Activated CD4-positive, alpha-beta T cell treated with anti-CD3 and anti-CD28 coated beads, Interleukin-2, amount 50 U/mL, for 24 hours (primary cell): ENCODE measurements at places on chromosomes 16 and 17.

DNA sequence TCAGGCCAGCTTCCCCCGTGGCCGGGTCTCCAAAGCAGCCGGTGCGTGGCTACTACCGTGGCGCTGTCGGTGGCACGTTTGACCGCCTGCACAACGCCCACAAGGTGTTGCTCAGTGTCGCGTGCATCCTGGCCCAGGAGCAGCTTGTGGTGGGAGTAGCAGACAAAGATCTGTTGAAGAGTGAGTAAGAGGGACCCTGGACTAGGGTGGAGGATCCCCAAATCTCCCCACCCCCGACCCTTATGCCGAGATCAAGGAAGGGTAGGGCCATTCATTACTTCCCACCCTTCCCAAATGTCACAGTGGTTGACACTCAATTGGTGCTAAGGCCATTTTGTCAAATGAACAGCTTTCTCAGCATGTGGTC, 1.2 kb downstream of the COASY start:
- DNase-seq, result no peak

DNA sequence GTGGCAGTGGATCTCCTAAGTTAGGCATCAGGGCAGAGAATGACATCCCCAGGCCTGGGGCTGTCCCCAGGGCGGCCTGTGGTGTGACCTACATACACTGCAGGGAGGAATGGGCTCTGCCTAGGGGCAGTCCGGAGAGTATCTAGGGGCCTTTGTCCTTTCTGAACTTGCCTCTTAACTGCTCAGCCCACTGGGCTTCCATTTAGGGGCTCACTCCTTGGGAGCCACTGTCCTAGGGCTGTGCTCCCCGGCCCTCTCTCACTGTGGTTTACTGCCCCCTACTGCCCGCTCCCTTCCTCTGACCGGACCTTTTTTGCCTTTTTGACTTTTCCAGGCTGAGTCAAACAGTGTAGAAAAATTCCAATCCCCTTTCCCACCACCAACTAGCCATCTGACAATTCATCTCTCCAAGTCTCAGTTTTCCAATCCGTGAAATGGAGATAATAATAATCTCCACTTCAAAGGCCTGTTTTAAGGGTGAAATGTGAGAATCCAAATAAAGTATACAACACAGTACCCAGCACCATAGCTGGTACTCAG, 66.8 kb downstream of the DNAH3 start:
- peak; percentile 20 for DNase-seq

GRCh38 chr16:87976665-87977064, 25.4 kb downstream of the BANP start:
- no peak for DNase-seq

DNA sequence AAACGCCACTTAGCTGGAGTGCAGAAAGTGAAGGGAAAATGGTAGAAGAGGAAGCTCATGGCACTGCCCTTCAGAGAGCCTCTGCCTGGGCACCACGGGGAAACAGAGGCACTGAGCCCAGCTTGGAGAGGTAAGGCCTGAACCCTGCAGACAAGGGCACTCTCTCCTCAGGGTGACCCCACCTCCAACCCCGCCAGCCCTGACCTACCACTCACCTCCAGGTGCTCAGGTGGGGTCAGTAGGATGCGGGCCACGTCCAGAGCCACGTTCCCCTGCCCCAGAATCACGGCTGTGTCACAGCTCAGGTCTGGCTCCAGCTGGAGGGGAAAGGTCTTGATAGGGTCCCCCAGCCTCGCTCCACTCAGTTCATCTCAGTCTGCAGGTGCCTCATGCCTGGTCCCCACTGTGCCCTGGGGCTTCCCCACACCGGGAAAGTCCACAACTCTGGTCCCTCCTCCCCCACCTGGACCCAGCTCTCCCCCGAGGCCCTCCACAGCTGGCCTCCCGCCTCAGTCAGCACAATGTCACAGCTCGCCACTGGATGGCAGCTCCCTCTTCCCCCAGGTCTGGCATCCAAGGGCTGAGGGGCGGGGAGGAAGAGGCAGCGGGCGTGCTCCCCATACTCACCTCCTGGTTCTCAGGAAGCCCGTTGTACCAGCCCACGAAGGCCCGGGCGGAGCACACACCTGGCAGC, 6.0 kb upstream of the GRIN2C start:
- DNase-seq, result no peak

DNA sequence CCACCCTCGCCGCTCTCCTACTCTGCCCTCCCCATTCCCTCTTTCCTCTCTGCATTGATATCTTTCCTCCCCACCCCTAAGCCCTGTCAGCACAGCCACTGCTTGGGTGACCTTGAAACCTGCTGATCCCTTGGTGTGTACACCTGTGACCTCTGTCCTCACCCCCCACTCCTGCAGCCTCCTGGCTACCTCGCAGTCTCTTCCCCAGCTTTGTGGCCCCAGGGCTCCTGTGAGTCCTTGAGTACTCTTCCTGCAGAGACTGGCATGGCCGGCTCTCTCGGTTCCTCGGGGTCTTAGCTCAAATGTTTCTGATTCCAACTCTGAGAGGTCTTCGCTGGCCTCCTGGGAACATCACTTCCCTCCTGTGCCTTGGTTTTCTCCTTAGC, 31.7 kb downstream of the ADCY7 start:
- DNase-seq, result no peak

DNA sequence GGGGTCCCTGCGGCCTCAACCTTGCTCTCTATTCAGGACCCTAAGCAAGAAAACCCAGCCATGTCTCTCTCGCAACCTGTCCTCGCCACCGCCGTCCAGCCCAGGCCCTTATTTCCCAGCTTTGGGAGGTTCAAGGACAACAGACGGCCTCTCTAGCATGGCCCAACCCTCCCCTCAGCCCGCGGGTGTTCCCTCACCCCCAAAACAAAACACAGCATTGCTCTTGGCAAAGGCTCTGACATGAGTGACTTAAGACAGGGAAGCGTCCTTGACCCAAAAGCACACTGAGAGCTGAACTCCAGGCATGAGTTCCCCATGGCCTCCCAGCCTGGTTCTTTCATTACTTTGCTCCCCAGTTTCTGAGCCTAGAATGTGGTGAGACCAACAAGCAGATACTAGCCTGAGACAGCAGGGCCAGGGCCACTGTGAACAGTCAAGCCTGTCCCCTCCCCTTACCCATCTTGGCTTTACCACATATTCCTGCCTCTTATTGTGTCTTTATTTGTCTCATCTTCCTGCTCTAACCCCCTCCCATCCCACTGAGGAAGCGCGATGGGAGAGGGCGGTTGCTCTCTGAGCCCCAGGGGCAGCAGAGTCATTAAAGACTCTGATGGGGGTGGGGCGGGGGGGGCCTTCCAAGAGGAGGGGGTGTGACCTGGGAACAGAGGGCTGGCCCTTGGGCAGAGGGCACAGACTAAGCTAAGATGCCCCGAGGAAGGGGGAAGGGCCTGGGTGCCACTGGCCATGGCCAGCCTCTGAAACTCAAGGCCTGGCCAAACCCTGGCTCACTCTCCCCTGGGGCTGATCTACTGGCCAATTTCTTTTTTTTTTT, 11.8 kb downstream of the SREBF1 start:
- DNase-seq, result no peak

DNA sequence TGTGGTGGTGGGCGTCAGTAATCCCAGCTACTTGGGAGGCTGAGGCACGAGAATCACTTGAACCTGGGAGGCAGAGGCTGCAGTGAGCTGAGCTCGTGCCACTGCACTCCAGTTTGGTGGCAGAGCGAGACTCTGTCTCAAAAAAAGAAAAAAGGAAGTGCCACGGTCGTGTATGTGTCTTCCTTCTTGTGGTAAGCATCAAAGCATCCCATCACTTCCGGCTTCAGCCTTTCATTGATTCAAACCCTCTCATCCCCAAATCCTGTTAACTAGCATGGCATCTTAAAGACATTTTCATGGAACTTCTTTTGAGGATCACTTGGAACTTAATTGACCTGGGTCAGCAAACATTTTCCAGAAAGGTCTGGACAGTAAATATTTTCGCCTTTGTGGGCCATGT, 126.2 kb downstream of the CPPED1 start:
- DNase-seq, result no peak

GRCh38 chr17:34401165-34401564, 38.1 kb upstream of the CCL1 start:
- DNase-seq, result no peak

GRCh38 chr17:2814481-2815341, 18.5 kb downstream of the RAP1GAP2 start:
- DNase-seq, result peak; percentile 63

DNA sequence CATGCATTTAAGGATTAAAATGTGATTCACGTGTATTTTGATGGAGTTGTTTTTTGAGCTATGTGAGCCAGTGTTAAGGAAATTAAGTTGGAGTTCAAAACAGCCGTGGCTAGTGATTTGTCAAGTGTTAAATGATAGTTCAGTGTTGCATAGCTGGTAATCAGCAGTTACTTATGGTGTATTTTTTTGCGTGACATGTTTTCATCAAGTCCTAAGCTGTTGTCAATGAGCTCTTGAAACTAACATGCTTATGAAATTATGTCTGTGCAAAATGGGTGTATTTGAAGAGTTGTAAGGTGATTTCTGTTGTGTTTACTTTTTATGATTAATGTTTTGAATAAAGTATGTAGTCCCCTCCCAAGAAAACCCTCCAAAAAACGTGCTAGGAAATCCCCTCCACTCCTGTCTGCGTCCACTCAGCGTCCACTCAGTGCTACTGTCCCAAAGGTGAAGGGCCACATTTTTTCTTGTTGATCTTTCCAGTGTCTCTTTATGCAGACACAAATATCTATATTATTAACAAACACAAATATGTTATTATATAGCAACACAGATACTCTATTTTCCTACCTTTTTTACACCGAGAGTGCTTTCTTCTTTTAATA, 30.0 kb downstream of the USP10 start:
- no peak for DNase-seq

DNA sequence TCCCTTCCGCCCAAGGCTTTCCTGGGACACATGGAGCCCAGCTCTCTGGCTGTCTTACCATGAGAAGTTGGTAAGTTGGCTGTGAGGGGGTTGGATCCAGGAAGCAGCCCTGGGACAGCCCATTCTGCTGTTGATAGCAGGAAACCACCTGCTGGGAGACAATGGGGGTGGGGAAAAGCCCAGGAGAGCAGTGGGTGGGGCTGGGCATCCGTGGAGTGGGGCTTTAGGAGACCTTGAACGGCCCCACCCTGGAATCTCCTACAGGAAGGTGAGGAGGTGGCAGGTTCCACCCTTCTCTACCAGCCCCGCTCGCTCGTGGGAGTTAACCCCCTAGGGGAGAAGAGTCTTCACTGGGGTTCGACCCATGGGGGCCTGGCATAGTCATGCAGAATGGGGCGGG, 5.8 kb downstream of the TMEM92 start:
- DNase-seq, result no peak

- DNase-seq, result no peak
These were observed 41.8 kb downstream of the GAS7 start for GRCh38 chr17:10156599-10156947.

DNA sequence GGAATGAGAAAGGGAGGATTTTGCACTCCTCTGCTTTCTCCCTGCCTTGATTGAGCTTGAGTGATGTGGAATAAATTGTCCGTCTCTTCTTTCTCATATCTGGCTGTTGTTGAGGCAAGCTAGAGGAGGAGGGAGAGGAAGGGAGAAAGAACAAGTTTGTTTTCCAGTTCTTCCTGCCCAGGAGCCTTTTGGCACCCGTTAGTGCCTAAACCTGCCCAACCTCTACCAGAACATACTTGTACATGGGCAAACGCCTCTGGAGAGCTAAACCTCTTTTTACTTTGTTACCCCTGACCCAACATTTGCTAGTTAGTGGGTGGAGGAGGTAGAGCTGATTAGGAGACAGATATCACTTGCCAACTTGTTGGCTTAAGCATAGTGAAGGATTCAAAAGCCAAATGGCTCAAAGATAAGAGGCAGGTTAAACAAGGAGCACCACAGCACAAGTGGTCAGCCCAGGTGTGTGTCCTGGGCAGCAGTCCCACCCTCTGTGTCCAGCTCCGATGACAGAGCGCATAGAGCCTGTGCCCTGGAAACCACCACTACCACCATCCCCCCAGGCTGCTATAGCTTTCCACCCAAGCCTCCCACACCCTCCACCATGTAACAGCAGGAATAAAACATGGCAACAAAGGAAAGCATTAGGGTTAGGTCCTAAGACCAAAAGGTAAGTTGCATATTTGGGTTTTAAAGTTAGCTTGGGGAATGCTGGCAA, 6.5 kb downstream of the ODF4 start:
- DNase-seq, result no peak

DNA sequence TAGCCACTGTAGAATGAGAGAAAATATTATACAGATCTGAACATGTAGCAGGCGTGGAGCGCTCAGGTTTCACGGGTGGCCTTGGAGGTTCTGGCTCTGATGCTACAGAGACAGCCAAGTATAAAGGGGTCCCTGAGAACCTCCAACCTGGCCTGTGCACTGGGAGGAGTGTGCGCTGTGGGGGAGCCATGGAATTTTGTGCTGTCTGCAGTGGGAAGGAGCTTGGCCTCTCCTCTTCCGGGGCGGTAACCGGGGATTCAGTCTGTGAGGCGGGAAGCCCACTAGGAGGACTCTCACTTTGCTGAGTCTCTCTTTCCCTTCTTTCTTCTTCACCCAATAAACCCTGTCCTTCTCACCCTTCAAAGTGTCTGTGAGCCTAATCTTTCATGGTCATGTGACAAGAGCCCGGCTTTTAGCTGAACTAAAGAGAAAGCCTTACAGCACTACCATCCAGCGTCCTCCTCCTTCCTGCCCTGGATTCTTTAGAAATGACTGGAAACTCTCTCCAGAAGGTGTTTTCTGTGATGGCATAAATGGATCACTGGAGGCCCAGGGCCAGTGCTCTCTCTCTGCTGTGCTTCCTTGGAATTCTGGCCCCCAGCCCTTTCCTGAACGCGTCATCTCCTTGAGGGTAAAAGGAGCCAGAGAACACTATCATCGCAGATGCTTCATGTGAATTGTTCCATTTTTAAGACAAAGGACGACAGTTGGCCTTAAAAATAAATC, 232.1 kb upstream of the CACNG5 start:
- DNase-seq, result no peak

DNA sequence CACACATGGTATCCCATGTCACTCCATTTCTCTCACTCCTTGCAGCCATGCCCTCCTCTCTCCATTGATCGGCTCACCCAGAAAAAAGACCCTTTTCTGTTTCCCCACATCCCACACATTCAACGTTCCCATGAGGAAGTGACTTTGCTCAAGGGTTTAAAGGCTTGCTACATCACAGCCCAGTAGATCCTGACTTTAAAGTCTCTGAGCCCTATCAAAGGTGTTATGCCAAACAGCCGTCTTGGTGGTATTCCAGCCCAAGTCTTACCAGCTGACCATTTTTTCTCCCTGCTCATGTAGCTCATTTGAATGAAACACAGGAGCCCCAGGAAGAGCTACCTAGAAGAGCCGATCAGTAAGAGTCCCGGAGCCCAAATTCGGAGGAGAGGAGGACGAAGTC, 7.4 kb upstream of the TXNDC11 start:
- DNase-seq, result no peak

DNA sequence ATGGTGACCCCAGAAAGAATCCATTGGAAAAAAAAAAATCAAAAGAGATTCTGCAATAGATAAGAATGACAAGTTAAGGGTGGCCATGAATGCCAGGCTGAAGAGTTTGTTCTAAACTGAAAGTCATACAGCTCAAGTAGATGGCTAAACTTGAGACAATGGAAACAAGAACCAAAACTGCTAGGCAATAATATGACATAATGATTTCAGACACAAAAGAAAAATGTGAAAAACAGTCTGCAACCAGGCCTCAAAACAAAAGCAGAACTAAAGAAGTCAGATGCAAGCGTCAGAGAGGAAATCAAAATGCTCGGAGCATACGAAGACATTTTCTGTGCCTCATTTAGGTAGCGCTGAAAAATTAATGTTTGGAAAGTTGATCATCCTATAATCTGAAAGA, 54.4 kb upstream of the YPEL2 start:
- DNase-seq, result no peak

GRCh38 chr16:81633680-81634379, 145.3 kb upstream of the PLCG2 start:
- DNase-seq, result no peak
